ENCODE measurements at places on chromosomes 2 and 18. TPM values are rescaled to one million over a fixed set of nuclear protein-coding genes. Genes with fewer than 3 reads are reported as not detected.

GRCh38 chr2:219877728-219878127 is 250.3 kb downstream of the SLC4A3 start:
- DNase-seq, result no peak

GRCh38 chr2:42241517-42241916 is 72.4 kb downstream of the EML4 start:
- no peak for DNase-seq

DNA sequence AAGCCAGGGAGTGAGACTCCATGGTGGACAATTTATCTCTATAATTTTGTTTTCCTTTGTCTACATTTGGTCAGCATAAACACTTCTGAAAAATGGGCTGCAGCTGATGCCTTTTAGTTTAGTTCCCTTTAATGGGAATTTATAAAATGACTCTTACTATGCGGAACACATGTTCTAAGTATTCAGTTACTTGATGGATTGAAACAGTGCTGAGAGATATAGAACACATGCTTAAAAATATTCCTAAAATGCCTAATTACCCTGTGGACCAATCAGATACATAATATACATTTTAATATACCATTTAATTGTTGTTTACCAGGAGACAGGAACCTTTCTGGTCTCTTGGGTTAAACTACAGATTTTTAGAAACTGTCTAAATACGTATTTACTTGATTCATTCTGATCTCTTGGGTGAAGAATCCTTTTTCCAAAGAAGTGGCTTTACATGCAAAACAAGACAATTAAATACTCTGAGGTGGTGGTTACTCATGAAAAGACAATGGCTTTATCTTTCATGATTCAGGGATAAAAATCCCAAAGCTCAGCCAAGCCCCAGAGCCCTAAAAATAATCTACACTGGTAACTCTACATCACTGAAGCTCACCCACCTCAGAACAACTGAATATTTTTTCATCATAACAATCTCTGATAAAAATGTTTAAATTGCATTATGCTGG is 128.1 kb upstream of the SERTAD2 start:
- DNase-seq, result no peak

GRCh38 chr18:41942254-41942653 is 12.8 kb upstream of the PIK3C3 start:
- DNase-seq, result no peak

DNA sequence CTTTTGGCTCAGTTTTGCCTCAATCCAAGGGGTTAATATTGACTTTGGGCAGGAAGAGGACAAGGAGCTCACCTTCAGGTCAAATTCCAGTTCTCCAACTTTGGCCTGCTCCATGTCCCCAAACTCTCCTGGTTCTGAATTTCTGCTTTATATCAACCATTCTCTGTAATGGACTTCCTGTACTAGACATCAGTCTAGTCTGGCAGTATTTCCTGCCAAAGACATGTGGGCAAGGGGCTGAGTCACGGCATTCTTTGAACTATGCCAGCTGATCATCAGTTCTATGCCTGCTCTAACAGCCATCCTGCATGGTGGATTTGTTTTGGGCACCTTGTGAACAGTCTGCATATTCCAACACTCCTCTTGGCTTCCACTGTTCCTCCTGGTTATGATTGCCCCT is 199.4 kb downstream of the ZEB2 start:
- peak; percentile 25 for DNase-seq

GRCh38 chr2:120476141-120476540 is 130.2 kb downstream of the INHBB start:
- DNase-seq, result no peak

GRCh38 chr2:237132799-237133198 is 47.1 kb downstream of the COPS8 start:
- no peak for DNase-seq

DNA sequence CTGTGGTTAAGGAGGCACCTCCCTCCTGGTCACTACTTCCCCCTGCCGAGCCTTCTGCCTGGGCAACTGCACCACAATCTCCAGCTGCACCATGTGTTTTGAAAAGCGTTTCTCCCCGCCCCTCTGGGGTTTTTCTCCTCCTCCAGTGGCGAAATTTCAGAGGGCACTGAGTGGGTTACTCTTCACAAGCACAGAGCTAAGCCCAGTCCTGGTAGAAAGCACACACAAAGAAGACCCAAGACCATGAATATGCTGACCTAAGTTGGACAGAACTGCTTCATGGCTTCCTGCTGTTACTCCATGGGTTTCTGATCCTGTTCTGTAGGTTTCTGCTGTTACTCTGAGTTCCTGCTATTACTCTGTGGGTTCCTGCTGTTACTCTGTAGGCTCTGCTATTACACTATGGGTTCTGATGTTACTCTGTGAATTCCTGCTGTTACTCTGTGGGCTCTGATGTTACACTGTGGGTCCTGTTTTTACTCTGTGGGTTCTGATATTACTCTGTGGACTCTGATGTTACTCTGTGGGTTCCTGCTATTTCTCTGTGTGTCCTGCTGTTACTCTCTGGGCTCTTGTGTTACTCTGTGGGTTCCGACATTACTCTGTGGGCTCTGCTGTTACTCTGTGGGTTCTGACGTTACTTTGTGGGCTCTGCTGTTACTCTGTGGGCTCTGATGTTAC is 216.6 kb downstream of the RTP5 start:
- peak; percentile 28 for DNase-seq

DNA sequence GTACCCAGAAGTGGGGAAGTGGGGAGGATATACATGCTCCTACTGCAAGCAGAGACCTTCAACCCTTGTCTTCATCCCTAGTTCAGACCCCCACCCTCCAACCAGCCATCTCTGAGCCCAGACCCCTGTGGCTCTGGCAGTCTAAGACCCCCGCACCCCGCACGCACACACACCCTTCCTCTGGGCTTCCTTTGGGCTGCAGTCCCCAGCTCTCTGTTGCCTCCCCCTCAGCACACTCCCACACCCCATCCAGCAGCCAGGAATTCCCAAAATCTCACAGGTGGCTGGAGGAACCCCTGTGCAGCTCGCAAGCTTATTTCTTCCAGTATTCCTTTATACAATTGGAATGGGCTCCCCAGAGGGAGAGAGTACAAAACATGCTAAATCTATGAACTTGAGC is 13.9 kb upstream of the GYPC start:
- DNase-seq, result no peak

- peak; percentile 76 for DNase-seq
Observed at GRCh38 chr2:207337234-207338219, 171.8 kb upstream of the KLF7 start.

DNA sequence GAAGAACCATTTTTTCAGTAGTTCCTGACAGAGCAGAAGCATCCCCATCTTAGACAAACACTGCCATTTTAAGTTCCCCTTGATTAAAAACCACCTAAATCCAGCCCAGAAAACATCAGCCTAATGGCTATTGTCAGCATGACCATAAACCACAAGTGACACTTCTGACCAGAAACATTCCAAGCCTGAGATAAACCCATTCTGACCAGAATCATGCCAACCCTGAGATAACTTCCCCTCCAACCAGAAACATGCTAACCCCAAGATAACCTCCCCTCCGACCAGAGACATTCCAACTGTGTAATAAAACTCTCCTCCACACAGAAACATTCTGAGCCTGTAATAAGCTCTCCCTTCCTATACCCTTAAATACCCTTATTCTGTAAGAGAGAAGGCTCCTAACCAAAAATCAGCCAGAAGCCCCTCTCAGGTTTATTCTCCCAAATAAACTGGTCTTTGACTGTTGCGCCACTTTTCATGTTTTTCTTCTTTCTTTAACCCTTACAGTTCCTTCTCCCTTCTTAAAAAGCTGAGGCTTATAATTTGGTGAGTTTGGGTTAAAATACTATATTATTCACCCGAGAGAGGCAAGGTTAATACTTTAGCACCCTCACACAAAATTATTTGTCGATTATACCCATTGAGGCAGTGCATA is 149.7 kb downstream of the HNMT start:
- peak; percentile 29 for DNase-seq

- DNase-seq, result no peak
Observed at GRCh38 chr2:99404039-99404796, 67.0 kb downstream of the EIF5B start.

GRCh38 chr2:35510636-35511035 is 844.9 kb upstream of the CRIM1 start:
- DNase-seq, result no peak

DNA sequence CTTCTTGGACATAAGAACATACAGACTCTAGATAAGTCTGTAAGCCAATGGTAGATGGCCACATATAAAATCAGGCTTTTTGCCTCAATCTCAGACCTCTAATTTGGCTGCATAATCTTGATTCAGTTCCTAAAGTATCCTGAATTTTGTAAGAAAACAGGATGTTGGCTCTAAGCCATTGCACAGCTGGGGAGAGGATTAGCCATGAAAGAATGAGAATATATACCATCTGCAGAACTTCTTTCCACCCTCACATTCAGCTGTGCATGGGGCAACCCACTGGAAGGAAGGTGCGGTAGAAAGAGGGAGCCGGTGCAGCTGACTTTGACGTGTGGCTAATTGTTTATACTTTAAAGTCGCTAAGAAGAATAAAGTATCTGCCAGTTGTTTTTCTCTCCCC is 1061.6 kb upstream of the FAM98A start:
- DNase-seq, result no peak

DNA sequence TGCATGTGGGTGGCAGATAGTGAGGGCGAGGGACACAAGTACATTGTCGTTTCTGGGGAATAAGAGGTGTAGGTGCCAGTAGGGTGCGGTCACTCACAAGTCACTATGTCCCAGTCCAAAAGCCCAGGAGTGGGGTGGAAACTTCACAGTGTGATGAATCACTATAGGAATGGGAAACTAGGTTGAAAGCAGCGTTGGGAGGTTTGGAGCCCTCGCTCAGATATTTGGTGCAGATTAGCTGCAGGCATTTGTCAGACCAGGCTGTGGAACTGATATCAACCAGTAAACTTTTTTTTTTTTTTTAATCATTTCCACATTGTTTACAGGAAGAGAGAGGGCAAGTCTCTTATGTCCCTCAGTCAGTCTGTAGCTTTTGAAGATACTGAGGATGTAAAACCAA is 121.8 kb downstream of the CERS6 start:
- no peak for DNase-seq

The LIMS4 gene
- total RNA-seq, result 37.7 TPM

The B3GNT7 gene
- 0.64 TPM for total RNA-seq

The OTX1 gene
- total RNA-seq, result not detected

The MROH2A gene
- not detected for total RNA-seq

The IL1RL1 gene
- total RNA-seq, result 0.32 TPM

The FN1 gene
- 3,312 TPM for total RNA-seq

The CCDC150 gene
- total RNA-seq, result 8.7 TPM

The TSPYL6 gene
- not detected for total RNA-seq

The LOXHD1 gene
- under 0.01 TPM for total RNA-seq

The WNT6 gene
- total RNA-seq, result not detected

The SYT4 gene
- total RNA-seq, result not detected

The KCTD1 gene
- 13.9 TPM for total RNA-seq

The SP5 gene
- total RNA-seq, result not detected

The EGR4 gene
- total RNA-seq, result not detected

The RTP5 gene
- not detected for total RNA-seq

The ATOH8 gene
- 9.1 TPM for total RNA-seq

The KCNIP3 gene
- total RNA-seq, result 2.6 TPM

The PID1 gene
- total RNA-seq, result 16.4 TPM

The WDR35 gene
- total RNA-seq, result 13.0 TPM

All from fibroblast of villous mesenchyme (primary cell).